ENCODE measurements at places on chromosomes 11 and 22.

GRCh38 chr11:6531267-6531752 is 34.2 kb downstream of the DNHD1 start:
- DNase-seq = peak; percentile 52

DNA sequence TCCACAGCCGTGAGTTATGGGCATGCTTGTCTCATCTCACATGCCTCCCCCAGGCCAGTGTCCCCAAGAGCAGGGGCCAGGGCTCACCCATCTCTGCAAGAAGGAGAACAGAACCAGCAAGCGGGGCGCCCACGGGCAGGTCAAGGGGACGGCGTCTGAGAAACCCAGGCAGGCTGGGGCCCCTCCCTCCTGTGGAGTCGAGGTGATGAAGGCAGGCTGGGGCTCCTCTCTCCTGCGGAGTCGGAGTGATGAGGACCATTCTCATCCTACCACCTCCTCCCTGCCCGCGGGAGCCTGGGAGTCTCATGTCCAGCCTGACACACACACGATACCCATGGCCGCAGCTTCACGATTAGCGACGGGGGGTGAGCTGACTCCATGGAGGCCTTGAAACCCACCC is 141.9 kb downstream of the CTTN start:
- no peak for DNase-seq

DNA sequence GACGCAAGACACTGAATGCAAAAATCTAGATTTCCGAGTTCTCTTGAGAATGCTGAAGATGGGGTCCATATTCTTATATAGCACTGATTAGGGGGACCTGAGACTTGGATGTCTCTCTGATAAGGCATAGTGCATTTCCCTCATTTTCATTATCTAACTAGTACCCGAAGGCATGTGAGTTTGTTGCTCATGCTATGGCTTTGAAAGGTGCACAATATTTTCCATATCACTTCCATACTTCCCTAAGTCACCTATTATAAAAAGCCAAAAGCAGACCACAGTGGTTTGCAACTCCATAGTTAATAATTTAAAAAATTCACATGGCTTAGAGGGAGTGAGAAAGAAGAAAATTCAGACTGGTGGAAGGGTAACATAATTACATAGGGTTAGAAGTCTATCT is 1.7 kb downstream of the BTBD10 start:
- DNase-seq = no peak

DNA sequence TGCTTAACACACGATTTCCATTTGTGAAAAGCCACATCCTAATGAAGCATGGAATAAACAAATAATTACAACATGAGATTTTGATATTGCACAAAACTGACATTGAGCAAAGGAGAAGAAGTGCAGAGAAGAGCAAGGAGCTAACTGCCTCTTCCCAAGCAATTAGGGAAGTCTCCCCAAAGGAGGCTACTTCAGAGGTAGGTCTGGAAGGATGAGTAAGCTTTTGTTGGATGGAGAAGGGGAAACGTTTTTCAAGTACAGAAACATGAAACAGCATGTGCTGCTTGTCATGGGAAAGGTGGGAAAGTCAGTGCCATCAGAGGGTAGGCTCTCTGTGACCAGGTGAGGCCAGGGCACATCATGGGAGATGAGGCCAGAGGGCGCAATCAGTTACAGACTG is 132.2 kb upstream of the SESN3 start:
- no peak for DNase-seq

DNA sequence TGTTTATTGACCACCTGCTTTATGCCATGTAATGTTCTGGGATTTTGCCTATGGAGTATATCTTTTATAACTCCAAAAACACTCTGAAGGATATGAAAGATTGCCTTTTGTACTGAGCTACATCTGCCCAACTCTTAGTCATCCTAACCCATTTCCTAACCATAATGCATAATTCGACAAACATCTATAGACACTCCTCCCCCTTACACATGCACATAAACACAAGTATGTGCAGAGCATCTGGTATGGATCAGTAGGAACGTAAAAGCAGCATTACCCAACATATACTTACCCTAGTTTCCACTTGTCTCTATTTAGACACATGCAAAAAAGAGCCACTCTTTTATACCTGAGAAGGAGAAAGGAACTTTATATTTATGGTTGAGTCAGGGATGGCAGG is 272.8 kb downstream of the FAM76B start:
- DNase-seq = no peak

GRCh38 chr22:37202716-37203115 is 9.6 kb downstream of the SSTR3 start:
- DNase-seq = no peak

DNA sequence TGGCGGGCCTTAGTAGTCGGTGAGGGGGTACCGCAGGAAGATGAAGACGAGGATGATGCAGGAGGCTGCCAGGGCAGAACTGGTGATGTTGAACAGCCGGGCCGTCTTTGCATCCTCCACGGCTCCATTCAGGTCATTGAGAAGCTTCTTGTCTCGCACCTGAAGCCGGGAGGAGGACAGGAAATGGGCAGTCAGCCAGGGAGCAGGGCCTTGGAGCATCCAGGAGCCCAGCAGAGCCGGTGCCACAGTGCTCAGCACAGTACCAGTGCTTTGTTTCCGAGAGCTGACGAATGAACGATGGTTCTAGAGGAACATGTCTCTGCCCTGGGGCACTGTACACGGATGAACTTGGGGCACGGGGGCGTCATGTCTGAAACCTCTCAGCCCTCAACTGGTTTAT is 15.1 kb downstream of the IFITM10 start:
- DNase-seq = no peak

GRCh38 chr11:34232807-34233206 is 125.0 kb downstream of the ABTB2 start:
- DNase-seq = no peak

DNA sequence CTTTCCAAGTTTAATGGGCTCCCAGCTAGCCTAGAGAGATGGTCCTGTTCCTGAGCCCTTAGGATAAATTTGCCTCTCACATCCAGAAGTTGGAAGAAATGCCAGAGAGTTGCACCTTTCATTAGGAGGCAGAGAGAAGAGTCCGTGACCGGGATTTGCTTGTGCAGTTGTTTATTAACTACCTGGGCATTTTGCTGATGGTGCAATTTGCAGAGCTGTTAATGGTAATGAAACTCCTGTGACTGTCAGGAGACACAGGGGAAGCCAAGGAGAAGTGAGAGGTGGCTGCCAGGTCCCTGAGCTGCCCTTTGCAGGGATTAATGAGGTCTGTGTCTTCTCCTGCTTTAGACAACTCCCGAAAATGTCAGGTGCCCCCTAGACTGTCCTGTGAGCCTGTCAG is 69.1 kb upstream of the B3GAT1 start:
- no peak for DNase-seq

DNA sequence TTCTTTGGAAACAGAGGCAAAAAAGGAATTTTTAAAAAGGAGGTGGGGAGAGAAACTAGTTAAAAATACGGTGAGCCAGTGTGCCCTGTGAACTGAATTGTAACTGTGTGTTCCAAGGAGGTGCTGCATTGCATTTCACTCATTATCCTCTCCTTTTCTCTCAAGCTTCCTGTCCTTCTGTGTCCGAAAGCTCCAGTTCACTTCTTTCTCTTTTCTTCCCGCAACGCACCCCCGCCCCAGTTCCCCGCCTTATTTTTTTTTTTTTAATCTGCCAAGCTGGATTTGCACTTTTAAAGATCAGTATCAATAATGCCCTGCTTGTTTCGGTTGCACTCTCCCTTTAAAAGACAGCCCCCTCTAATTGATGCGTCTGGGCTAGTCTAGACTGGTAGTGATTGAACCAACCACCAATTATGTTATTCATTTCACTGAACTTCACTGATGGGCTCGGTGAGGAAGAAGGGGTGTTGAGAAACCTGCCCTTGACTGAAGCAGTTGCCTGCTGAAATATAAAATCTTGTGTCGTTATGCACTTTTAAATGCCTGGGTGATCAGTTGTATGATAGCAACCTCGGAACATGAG is 18.5 kb downstream of the BLID start:
- no peak for DNase-seq

GRCh38 chr11:125376856-125377255 is 119.2 kb downstream of the FEZ1 start:
- DNase-seq = no peak

GRCh38 chr22:46969491-46969890 is 207.0 kb downstream of the TBC1D22A start:
- peak; percentile 90 for DNase-seq

GRCh38 chr11:19873730-19874129 is 161.1 kb downstream of the NAV2 start:
- no peak for DNase-seq

DNA sequence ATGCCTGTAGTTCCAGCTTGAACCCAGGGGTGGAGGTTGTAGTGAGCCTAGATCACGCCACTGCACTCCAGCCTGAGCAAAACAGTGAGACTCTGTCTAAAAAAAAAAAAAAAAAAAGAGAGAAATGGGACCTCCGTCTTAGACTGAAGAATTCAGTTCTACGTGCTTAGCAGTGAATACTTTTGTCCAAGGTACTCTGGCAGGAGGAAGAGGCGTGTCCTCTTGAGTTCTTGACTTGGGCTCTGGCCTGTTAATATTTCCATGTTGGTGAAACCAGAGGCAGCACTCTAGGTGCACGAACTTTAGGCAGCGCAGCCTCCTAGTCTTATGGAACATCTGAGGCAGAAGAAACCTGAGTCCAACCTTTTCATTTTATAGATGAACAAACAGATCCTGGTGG is 2.4 kb downstream of the HMBS start:
- DNase-seq = no peak

GRCh38 chr11:44529895-44530412 is 35.5 kb upstream of the CD82 start:
- DNase-seq = peak; percentile 9

DNA sequence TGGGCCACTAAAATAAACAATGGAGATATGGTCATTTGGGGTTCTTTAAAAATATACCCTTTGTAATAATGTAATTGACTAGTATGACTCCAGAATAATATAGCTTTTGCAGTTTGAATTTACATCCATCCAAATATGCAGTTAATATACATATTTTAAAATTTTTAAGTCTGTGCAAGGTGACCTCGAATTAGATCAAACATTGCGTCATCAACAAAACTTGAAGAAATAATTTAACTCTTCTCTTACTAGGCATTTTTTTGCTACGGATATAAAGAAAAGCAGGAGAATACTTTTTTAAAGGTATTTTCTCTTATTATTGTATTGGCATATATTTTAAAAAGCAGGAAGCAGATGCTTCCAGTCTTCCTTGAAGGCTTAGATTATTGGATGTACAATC is 10.7 kb downstream of the OR51A4 start:
- DNase-seq = no peak

- DNase-seq = no peak
Measured at GRCh38 chr11:44788536-44789261, 61.9 kb downstream of the TSPAN18 start.

GRCh38 chr22:24060375-24060788 is 49.3 kb downstream of the CABIN1 start:
- no peak for DNase-seq

DNA sequence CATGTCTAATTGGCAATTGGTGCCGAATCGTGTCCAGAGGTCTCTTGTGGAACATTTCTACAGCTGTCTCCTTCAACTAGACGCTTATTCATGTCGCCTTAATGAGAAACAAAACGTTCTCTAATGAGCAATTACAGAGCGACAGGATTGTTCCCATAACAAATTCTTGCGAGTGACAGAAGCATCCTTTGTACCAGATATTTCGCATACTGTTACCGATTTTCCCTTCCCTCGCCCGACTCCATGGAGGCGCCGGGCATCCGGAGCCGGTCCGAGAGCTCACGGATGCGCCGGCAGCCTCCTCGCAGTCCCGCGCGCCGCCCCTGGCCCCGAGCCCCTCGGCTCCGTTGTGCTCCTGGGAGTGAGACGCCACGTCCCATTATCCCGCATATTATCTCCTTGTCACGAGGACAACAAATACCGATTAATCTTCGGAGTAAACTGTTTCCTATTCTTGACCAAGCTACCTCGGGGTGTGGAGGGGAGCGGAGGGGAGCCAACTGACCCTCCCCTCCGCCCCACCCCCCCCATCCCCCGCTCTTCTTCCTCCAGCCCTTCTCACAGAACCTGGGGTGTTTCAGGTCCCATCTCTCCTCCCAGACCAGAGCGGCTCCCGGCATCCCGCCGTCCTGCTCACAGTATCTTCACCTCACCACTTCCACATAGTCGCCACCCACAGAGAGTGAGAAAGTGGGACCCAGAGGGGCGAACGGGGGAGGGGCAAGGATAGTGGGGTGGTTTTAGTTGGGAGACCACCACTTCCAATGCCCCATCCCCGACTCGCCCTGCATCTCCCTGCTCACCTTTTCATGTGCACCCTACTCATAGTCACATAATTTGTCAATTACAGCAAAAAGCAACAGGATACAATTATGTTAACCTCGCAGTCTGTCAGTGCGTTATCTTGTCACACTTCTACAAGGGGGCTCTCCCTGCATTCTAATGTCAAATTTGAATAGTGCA is 11.4 kb downstream of the PAX6 start:
- DNase-seq = peak; percentile 32

DNA sequence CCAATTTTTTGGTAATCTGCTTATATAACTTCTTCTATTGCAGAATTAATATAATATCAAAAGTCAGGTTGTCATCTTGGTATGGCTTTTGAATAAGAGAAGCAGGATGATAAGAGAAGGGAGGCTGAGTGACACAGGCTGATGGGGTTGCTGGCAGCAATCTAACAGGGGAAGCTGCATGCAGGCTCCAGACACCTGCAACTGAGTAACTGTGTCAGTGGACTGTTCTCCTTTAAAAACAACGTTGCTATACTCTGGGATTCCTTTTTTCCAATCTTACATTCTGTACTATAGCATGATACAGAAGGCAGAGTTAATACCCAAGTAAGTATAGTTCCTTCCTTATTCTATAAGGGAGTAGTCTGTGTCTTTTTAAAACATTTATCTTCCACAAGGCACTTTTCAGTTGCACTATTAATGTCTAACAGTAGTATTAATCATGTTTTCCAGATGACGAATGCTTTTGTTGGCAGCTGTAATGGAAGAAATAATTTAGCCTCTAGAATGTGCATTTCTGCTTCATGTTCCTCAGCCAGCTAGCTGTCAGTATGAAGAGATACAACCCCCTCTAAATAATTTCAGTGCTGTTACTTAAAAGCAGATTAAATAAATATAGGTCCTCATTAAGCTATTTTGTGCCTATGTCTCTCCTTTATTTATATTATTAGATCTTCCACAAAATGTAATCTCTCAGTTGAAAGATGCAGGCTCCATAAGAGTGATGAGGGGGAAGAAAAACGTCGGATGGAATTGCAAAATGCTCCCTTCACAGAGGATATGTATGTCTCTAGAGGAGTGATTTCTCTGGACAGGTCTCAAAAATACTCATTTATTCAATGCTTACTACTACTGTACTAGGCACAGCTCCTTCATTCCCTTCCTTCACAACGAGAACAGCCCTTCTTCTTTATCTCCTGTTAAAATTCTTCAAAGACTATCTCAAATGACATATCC is 50.8 kb downstream of the ATG16L2 start:
- DNase-seq = no peak

GRCh38 chr22:32583074-32583682 is 108.6 kb downstream of the FBXO7 start:
- DNase-seq = no peak
